ENCODE measurements at places on chromosomes 16 and 17.

- no peak overlapping the region for H3K4me3 ChIP-seq
- no peak overlapping the region for H3K27ac ChIP-seq
- no peaks in the 10 kb centered on the region for H3K4me1 ChIP-seq
- DNase-seq = no peak
Measured at GRCh38 chr17:74117087-74117698, 86.3 kb upstream of the RPL38 start.

DNA sequence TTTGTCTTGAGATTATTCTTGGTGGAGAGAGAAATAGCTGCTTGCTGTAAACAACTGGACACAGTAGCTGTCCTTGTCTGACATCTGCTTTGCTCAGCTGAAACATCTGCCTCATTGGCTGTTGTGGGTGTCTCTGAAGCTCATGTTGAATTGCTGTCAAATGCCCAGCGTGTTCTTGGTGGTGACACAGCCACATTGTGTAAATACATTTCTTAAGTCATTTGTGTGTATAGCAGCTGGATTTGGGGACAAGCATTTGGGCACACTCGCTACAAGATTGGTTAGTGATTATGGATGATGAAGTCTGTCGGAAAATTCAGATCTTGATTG, 5.3 kb downstream of the FAM234A start:
- no peak overlapping the region for H3K4me3 ChIP-seq
- peak overlapping the region; percentile 42 for H3K27ac ChIP-seq
- DNase-seq = no peak
- H3K36me3 ChIP-seq = peaks cover 18% of the 10 kb centered on the region

GRCh38 chr16:85036236-85037049, 8.8 kb downstream of the KIAA0513 start:
- H3K27me3 ChIP-seq = no peaks in the 10 kb centered on the region
- H3K36me3 ChIP-seq = no peaks in the 10 kb centered on the region
- peaks cover 13% of the 10 kb centered on the region for H3K4me1 ChIP-seq

DNA sequence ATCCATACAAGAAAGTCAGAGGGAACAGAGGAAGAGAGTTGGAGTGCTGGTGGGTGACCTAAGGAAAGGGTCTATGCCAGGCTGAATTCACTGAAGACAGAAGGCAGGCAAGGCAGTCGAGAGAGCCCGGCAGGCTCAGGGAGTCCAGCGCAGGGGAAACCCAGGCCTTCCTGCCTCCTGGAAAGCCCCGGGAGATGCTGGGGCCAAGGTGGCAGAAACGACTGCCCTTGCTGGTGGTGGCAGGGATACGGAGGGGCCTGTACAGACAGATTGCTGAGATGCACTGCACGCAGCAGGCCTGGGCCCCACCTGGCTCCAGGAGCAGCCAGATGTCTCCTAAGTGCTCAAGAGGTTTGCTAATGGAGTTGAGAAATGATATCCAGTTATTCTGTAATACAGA, 59.8 kb downstream of the GTF3C1 start:
- no peak overlapping the region for H3K27ac ChIP-seq
- no peak for DNase-seq
- H3K27me3 ChIP-seq = no peaks in the 10 kb centered on the region
- H3K36me3 ChIP-seq = peaks cover 57% of the 10 kb centered on the region
- no peaks in the 10 kb centered on the region for H3K4me1 ChIP-seq
